ENCODE measurements at places on chromosomes 6 and 20.

DNA sequence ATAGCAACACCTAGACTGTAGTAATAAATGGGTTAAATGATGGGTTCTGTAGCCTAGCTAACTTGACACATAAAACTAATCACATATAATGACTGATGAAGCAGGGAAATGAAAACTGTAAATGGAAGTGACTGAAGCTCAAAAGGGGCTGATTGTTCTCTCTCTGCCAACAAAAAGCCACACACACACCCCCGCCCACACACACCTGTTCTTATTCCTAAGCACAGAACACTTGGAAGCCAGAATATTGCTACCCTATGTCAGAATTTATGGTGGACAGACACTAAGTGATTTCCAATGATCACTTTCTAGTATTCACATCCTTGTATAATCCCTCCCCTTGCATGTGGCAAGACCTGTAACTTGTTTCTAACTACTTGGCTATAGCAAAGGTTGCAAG lies 603.5 kb downstream of the UTRN start:
- peak; percentile 14 for DNase-seq

DNA sequence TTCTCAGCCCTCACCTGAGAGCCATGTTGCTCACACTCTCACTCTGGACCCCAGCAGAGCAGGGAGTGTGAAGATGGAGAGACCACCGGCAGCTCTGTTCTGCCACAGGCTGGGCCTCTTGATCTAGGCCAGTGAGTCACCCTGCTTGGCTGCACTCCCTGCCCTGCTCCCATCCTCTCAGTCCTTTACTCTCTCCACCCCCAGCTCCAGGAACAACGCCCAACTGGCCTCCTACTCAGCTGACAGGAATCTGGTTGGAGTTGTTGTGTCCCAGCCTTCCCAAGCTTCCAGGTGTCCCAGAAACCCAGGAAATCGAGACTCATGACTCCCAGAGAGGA lies at the start of gene PSORS1C1:
TSS of gene PSORS1C1 (plus strand) at position 260 of the 338 bp plus-strand sequence. CDS start 14,833 bp downstream, outside the sequence.
- no peak for DNase-seq

- DNase-seq, result peak; percentile 15
Measured at GRCh38 chr6:19833947-19834346, 3.2 kb upstream of the ID4 start.

- DNase-seq, result peak; percentile 48
Measured at GRCh38 chr6:35392773-35393672, 50.7 kb downstream of the PPARD start.

DNA sequence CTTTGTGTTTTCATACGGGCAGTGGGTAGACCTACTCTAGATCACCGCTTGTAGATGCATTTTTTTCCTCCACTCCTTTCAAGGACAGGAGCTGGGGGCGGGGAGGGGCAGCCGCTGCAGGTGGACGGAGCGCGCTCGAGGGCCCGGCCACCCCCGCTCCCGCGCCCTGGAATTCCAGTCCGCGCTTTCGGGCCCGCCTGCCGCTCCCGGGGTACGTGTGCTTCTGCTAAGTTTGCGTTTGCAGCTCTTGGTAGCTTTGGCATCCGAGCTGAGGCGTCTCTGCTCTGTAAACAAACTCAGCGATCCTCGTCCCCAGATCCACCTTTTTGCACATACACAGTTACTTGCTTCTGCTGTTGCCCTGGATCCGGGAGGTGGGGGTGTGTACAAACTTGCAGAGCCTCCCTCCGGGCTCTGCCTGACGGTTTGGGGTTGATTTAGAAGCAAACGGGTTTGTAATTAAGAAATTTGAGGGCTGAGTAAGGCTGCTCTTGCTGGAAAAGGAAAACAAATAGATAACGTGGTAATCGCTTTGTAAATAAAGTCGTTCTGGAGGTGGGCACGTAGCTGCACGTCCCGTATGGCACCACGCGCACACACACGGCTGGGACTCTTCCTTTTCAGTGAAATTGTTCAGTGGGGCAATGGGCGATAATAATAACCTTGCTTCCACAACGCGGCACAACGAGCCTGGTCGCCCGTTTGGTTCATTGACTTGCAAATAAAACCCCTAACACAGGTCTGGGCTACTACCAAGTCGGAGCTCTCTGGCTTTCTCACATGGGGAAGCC lies 973 bp upstream of the CITED2 start:
- peak; percentile 99 for DNase-seq

- DNase-seq, result peak; percentile 59
Measured at GRCh38 chr6:157579467-157580031, 198.6 kb downstream of the ZDHHC14 start.

GRCh38 chr20:19589787-19590362 lies 168.2 kb upstream of the RIN2 start:
- no peak for DNase-seq

GRCh38 chr20:19907326-19908056 lies 109.7 kb upstream of the NAA20 start:
- DNase-seq, result no peak

DNA sequence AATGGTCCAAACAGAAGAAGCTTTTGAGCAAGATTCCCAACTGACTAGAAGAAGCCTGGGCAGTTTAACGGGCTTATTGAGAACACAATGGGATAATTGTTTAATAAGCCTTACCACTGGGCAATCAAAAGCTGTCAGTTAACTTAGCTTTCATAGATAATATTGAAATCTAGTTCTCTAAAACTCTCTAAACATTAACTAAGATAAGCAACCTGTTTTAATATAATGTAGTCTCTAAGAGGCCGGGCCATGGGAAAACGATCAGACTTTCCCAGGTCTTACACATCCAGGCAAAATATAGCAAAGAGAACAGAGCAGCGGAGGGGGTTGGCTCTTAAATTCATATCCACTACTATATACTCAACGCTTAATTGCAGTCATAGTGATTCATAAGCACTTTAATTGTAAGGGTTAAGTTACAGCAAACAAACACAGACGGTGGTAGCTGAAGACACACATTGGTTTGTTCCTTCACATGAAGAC lies 128.0 kb upstream of the FAM83B start:
- DNase-seq, result no peak

GRCh38 chr20:23235173-23236027 lies 115.2 kb upstream of the NXT1 start:
- peak; percentile 75 for DNase-seq

- no peak for DNase-seq
Measured at GRCh38 chr20:37515876-37516275, 5.2 kb upstream of the NNAT start.

DNA sequence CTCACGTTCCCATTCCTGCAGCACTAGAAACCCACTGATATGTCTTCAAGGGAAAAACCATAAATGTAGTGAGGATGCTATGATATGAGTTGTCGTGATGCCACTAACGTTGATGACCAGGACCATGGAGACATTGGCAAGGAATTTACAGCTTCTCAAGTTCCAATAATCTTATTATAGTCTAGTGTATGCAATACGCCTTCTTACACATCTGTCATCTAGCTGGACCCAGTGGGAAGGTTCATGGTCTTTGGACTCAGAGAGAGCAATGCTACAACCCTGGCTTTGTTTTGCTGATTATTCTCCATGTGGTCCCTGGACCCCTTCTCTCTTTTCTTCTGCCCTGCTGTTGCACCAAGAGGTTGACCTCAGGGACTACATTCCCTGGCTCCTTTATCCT lies 76.0 kb upstream of the BMP2 start:
- no peak for DNase-seq
